ENCODE measurements at places on chromosomes 5 and 9.

DNA sequence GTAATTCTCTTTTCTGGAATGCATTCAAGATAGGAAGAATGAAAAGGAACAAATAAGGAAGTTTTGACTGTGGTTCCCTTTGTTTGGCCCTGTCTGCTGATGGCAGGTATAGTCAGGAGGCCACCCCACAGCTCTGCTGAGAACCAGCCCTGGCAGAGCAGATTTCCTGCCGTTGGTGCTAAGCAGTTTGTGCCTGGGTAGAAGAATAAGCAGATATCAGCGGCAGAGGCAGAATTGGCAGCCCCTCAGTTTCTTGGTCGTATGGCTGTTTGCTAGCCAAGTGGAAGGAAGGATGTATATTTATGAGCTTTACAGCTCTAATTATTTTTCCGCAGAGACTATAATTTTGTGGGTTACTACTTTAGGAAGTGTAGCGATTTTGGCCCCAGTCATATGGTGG, 310.2 kb upstream of the RFX3 start:
- H3K36me3 ChIP-seq, result no peaks in the 10 kb centered on the region
- H3K4me1 ChIP-seq, result no peaks in the 10 kb centered on the region
- no peak for DNase-seq
- H3K27me3 ChIP-seq, result no peaks in the 10 kb centered on the region

DNA sequence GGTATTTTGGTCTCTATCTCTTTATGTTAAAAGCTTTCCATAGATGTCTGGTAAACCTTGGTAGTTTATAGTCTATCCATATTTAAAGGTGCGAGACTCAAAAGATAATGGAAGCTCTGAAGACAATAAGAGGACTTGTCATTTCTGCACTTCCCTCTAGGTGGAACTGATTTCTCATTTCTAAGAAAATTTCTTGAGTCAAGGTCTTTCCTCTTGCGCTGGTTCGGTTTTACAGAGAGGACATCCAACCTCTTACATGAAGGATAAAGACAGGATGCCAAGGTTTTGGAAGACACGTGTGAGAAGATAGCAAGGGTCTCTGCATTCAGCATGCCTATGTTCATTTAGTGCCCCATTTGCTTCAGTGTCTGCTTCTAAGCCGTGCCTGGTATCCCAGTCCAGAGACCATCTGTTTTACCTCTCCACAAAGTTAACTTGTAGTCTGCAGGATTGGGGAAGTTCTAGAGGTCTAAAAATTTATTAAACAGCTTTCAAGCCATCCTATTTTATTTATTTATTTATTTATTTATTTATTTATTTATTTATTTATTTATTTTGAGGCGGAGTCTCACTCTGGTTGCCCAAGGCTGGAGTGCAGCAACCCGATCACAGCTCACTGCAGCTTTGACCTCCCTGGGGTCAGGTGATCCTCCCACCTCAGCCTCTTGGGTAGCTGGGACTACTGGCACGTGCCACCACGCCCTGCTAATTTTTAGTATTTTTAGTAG, 41.6 kb downstream of the KIAA1191 start:
- peak; percentile 10 for DNase-seq
- no peaks in the 10 kb centered on the region for H3K4me1 ChIP-seq
- H3K36me3 ChIP-seq, result 0 out of 2 replicates have a peak, but pooled peaks cover 2% of the 10 kb centered on the region
- H3K27ac ChIP-seq, result no peak overlapping the region

- H3K27ac ChIP-seq, result no peak overlapping the region
- DNase-seq, result no peak
- H3K4me3 ChIP-seq, result no peak overlapping the region
- H3K4me1 ChIP-seq, result no peaks in the 10 kb centered on the region
Observed at GRCh38 chr9:6910032-6910431, 152.3 kb downstream of the KDM4C start.

- H3K27ac ChIP-seq, result no peak overlapping the region
- H3K4me3 ChIP-seq, result no peak overlapping the region
- no peaks in the 10 kb centered on the region for H3K27me3 ChIP-seq
- H3K36me3 ChIP-seq, result no peaks in the 10 kb centered on the region
Observed at GRCh38 chr9:71850996-71851395, 60.0 kb downstream of the ABHD17B start.

- DNase-seq, result no peak
- H3K4me3 ChIP-seq, result no peak overlapping the region
- no peak overlapping the region for H3K27ac ChIP-seq
- H3K36me3 ChIP-seq, result no peaks in the 10 kb centered on the region
- H3K4me1 ChIP-seq, result no peaks in the 10 kb centered on the region
- no peaks in the 10 kb centered on the region for H3K27me3 ChIP-seq
Observed at GRCh38 chr5:61207884-61208283, 45.6 kb upstream of the SMIM15 start.

DNA sequence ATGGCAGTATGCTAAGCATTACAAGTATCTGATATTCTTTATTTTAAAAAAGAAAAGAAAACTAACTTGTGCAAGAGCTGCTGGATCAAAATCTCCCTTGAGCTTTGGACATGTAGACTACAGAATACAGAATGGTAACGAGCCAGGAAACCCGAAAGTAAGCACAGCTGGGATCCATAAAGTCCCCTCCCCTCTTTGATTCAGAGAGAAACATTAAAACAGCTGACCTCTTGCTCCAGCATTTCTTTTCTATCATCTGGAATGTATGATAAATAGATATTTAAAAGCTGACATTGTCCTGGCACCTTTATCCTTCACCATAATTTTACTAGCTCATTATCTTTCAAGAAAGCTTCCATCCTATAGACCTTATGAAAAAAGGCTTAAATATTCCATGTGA, 28.2 kb upstream of the LPAR1 start:
- no peak for DNase-seq
- no peak overlapping the region for H3K27ac ChIP-seq
- H3K4me3 ChIP-seq, result no peak overlapping the region
- no peaks in the 10 kb centered on the region for H3K4me1 ChIP-seq
- no peaks in the 10 kb centered on the region for H3K36me3 ChIP-seq

DNA sequence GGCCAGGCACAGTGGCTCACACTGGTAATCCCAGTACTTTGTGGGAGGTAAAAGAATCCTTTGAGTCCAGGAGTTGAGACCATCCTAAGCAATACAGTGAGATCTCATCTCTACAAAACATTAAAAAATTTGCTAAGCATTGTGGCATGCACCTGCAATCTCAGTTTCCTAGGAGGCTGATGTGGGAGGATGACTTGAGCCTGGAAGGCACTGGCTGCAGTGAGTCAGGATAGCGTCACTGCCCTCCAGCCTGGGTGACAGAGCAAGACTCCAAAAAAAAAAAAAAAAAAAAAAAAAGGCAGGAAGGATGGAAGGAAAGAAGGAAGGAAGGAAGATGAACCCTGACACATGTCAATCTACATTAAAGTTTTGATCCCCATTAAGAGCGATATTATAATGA, 1452.2 kb upstream of the ACO1 start:
- peak; percentile 0 for DNase-seq
- no peaks in the 10 kb centered on the region for H3K27me3 ChIP-seq
- H3K36me3 ChIP-seq, result no peaks in the 10 kb centered on the region
- H3K4me1 ChIP-seq, result no peaks in the 10 kb centered on the region
- H3K27ac ChIP-seq, result no peak overlapping the region

- no peaks in the 10 kb centered on the region for H3K36me3 ChIP-seq
- no peaks in the 10 kb centered on the region for H3K4me1 ChIP-seq
- no peaks in the 10 kb centered on the region for H3K27me3 ChIP-seq
- H3K4me3 ChIP-seq, result no peak overlapping the region
Observed at GRCh38 chr5:37875051-37875787, 35.4 kb upstream of the GDNF start.

GRCh38 chr9:116594547-116594946, 92.6 kb upstream of the TRIM32 start:
- DNase-seq, result peak; percentile 26
- H3K4me3 ChIP-seq, result no peak overlapping the region
- H3K27me3 ChIP-seq, result no peaks in the 10 kb centered on the region
- H3K36me3 ChIP-seq, result no peaks in the 10 kb centered on the region
- H3K27ac ChIP-seq, result no peak overlapping the region

- H3K27ac ChIP-seq, result no peak overlapping the region
- no peak for DNase-seq
- H3K4me3 ChIP-seq, result no peak overlapping the region
- peaks cover 8% of the 10 kb centered on the region for H3K4me1 ChIP-seq
- no peaks in the 10 kb centered on the region for H3K36me3 ChIP-seq
Observed at GRCh38 chr5:73514418-73514817, 16.2 kb downstream of the BTF3 start.

DNA sequence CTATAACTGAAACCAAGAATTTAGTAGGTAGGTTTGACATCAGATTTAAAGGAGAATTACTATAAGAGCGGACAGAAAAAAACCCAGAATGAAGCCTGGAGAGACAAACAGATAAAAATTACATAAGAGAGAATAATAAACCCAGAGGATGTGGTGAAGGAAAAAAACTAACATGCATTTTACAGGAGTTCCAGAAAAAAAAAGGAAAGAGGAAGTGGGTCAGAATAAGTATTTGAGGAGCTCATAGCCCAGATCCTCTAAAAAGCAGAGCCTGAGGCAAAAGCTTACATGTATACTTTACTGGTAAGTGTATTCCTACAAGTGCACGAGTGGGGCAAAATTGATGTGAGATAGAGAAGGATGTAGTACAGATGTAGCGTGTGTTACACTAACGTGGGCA, 43.1 kb upstream of the NAA35 start:
- H3K27ac ChIP-seq, result no peak overlapping the region
- no peaks in the 10 kb centered on the region for H3K36me3 ChIP-seq
- no peak for DNase-seq
- no peaks in the 10 kb centered on the region for H3K27me3 ChIP-seq

DNA sequence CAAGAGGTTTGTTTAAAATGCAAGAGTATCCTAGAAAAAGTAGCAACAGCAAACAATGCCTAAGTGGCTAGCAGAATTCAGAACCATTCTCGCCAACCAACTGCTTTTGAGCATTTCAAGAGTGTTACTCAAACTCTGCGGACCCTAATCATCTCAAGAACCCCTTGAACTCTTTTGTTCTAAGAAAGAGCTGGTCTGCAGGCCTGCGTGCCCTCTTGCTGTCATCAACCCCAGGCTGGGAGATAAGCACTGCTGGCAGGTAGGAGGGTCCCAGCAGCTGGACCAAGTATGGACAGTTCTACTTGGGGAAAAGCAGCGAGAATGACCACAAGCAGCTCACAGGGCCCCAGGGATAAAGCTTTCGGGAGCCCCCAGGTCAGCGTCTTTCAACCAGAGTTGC, 38.3 kb downstream of the MYO10 start:
- H3K4me1 ChIP-seq, result peaks cover 85% of the 10 kb centered on the region
- no peak overlapping the region for H3K4me3 ChIP-seq
- no peaks in the 10 kb centered on the region for H3K36me3 ChIP-seq
- H3K27me3 ChIP-seq, result no peaks in the 10 kb centered on the region
- H3K27ac ChIP-seq, result peak overlapping the region; percentile 6

DNA sequence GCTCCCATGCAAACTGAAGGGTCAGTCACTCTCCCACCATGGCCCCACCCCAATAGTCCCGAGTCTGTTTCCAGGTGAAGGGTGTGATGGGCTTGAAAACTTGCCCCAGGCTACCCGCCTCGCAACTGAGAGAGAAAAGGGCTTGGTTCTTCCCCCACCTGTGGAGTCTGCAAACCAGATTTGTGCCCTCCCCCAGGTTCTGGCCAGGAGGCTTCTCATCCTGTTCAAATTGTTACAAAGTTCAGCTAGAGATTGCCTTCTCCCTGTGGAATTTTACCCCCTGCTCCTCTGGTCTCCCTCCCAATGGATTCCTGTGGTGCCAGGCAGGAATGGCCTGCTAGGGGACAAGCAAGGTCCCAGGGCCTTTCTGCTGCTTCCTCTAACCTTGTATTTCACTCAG, 93.1 kb upstream of the ACO1 start:
- H3K27me3 ChIP-seq, result no peaks in the 10 kb centered on the region
- no peak for DNase-seq
- H3K27ac ChIP-seq, result no peak overlapping the region
- H3K4me1 ChIP-seq, result no peaks in the 10 kb centered on the region

DNA sequence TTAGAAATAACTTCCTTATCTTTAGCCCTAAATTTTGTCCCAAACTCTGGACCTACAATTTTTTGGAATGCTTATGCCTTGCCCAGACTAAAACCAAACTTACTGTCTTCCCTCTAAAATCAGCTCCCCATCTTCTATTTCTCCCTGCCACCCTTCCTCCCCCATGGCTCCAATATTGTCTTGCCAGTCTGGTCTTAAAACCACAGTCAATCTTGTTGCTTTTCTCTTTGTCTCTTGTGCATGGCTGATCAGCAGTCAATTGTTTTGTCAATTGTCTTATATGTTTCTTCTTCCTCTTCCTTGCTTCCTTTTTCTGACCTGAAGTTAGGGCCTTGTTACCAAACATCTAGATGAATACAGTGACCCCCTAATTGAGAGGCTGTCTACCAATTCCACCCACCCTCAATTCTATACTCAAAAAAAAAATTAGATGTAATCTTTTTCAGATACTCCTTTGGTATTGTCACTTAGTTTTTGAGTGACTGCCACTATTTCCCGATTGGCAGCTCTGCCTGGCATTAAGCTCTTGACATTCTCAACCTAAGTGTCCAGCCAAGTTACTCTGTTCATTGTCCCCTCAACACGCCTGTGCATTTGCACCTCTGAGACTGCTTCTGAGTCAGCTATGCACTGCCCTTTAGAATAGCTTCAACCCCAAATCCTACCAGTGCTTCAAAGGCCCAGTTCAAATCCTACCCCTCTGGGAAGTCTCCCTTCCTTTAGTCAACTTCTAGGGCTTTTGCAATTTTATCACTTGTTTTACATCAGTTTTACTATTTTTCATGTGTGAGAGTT, 2.5 kb downstream of the PDCD1LG2 start:
- H3K36me3 ChIP-seq, result no peaks in the 10 kb centered on the region

DNA sequence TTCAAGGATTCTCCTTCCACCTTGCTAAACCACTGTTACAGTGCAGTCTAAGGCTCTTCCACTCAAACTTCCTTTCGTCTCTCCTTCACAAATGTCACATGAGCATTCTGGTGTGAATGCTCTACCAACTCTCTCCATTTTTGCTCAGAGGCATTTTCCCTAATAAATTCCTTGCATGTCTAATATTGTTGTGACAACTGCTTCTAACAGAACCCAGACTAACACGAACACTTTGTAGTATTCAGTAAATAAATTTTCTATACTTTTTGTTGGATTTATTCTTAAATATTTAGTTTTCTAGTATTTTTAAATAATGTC, 24.0 kb downstream of the RAPGEF6 start:
- no peak for DNase-seq
- no peak overlapping the region for H3K4me3 ChIP-seq
- no peaks in the 10 kb centered on the region for H3K27me3 ChIP-seq
- no peaks in the 10 kb centered on the region for H3K36me3 ChIP-seq

DNA sequence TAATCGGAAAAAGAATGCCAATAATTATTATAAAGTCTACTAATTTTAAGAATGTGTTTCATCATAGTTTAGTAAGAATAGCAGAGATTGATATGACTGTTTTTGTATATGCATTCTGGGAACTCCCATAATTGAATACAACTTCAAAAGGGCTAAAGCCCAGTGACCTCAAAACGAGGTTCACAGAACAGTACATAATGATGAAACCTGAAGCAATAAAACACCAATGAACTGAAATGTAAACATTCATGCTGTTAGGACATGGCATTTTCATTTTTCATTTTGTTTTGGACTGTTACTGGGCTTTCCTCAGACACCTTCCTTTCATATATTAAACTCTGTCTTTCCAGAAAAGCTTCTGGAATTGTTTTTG, 684 bp upstream of the JMY start:
- H3K27me3 ChIP-seq, result no peaks in the 10 kb centered on the region
- peak overlapping the region; percentile 76 for H3K4me3 ChIP-seq
- peak overlapping the region; percentile 77 for H3K27ac ChIP-seq
- H3K4me1 ChIP-seq, result peaks cover 18% of the 10 kb centered on the region

All from HCT116 (cell line).